ENCODE measurements at places on chromosomes 7 and 10.

DNA sequence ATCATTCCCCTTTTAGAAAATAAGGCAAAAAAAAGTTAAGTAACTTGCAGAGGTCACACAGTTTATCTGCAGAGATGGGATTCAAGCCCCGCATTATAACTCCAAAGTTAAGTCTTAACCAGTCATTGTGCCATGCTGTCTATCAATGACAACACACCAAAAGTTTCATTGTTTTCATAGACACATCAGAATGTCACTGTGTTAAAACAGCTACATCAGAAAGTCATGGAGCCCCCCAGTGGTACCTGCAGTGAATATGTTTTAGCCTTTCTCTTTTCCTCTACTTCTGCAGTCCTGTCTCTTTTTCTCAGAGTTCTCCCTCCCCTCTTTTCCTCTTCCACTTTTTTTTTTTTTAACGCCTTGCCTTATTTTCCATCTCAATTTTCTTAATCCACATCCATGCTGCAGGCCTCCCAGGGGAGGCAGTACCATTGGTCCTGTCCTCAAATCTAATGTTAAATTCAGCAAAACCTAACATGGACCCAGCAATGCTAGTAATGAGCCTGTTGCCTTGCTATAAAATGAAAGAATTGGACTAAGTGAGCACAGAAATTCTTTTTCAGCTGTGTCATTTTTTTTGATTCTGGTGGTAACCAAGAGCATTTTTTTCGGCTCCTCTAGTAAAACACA is 3.8 kb upstream of the NRCAM start:
- DNase-seq = no peak

DNA sequence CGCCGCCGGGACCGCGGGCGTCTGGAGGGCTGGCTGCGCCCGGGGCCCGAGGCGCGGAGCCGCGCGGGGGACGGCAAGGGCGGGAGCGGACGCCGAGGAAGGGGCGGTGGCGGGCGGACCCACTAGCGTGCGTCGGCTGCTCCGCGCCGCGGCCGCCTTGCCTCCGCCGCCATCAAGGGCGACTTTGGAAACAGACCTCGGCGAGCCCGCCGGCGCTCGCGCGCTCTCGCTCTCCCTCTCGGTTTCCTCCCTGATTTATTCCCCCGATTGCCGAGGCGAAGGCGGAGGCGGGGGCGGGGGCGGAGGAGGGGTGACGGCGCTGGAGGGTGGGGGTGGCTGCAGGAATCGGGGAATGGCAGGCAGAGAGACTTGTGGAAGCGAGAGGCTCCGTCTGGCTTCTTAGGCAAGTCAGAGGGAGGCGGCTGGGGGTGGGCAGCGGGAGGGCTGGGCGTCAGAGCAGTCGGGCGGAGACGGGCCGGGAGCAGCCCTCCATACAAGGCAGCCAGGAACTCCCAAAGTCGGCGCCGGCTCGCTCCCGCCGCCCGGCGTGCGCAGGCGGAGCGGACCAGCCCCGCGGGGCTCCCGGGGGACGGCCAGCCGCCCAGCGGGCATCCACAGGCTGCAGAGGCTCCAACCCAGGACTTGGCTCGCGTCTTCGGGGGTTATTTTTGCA is at the start of gene CACNA2D1:
Gene CACNA2D1 (minus strand): TSS at position 231 of the 673 bp plus-strand sequence.
- no peak for DNase-seq

DNA sequence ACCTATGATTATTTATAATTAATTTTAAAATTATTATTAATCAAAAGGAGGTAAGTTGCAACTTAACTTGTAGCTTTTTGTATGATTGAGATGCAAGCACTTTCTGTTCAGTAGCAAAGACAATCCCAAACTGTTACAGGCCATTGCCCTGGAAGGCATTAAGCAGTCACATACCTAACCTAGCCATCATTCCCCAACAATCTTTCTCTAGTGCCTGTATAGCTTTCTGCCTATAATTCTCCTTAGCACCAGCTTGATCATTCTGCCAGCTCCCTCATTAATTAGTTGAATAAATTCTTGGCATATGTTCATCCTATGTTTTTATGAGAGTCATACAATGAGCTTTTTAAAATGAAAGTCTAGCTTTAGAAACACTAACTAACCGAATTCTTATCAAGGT is 178.9 kb upstream of the TMEM106B start:
- no peak for DNase-seq

GRCh38 chr10:84659497-84660439 is 331.4 kb downstream of the CCSER2 start:
- DNase-seq = no peak

- DNase-seq = no peak
Observed at GRCh38 chr10:70592746-70593512, 9.6 kb downstream of the PRF1 start.

DNA sequence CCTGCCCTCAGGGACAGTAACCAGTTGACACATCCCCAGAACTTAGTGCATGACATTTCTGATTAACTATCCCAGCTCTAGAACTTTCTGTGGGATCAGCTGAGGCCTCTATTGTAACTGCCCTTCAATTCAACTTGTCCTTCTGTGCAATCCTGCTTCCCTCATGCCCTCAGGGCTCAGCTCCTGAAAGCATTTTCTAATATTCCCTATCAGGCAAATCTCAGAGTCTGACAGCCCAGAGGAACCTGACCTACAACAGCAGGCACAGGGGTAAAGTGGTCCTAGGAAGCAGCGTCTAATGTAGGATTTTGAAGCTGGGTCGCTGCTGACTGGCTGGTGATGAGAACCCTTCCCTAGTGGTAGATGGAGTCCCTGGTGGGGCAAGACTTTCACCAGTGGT is 13.6 kb upstream of the STN1 start:
- DNase-seq = no peak

DNA sequence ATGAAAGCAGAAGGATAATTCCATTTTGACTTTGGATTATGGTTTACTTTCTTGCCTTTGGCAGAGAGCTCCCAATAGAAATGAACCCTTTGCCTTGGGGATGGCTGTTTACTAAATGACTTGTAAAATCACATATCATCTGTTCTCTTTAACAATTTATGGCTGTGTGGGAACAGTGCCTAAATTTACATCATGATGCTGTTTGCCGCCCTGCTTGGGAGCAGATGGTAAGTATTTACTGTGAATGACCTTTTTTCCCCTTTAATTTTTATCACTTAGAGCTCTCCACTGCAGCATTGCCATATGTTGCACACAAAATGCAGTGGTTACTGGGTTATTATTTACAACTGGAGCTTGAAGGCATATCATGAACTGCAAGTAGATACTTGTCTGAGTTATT is 13.4 kb downstream of the HEPACAM2 start:
- DNase-seq = no peak

DNA sequence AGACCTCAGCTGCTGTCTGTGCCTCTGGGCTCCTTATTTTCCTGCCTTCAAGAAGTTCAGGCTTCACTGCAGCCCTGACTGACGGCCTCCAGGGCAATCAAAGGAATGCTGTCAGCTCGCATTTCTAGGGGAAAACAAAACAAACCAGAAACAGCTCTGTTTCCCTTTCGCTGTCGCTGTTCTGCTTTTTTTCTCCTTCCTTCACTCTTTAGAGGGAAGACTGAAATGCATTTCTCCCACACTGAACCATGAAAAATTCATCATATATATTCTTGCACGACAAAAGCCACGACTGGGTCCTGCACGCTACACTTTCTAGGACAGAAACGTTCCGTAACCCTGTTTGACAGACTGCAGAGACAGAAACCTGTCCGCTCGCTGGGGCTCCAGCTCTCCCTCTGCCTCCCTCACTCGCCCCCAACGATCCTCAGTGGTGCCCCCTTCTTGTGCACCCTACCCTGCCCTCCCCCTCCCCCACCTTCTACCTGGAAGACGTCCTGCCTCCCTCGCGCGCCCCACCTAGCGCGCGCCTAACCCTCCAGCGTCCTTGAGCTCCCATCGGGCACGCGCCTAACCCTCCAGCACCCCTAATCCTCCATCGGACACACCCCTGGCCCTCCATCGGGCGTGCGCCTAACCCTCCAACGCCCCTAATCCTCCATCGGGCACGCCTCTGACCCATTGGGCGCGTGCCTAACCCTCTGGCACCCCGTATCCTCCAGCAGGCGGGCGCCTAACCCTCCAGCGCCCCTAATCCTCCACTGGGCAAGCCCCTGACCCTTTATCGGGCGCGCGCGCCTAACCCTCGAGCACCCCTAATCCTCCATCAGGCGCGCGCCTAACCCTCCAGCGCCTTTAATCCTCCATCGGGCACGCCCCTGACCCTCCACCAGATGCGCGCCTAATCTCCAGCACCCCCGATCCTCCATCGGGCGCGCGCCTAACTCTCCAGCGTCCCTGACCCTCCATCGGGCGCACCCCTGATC is 37.1 kb downstream of the SVOPL start:
- DNase-seq = no peak

- DNase-seq = no peak
Observed at GRCh38 chr7:130420943-130421578, 19.8 kb downstream of the CEP41 start.

GRCh38 chr7:51349820-51350545 is 33.4 kb upstream of the COBL start:
- DNase-seq = no peak

DNA sequence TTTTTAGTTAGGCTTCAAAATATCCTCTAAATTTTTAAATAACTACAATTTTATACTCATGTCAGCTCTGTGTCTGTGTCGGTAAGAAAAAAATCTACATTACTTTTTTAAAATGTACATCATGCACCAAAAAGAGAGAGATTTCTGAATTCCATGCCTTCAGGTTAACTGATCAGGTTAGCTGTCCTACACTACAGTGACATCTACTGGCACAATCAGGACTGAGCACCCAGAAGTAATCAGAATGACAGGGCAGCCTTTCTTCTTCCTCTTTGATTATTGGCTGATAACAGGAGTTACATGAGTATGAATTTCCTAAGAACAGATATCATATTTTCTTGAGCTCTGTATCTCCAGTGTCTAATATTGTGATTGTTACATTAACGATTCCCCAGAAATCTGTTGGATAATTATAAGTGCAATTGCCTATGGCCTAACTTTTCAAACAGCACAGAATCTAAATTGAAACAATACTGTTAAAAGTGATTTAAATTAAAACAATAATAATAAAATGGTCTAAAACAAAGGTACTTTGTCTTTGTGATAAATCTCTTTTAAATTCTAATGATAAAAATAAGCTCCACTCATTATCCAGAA is 41.8 kb upstream of the HYCC1 start:
- DNase-seq = no peak

GRCh38 chr10:86042161-86042560 is 324.4 kb downstream of the GRID1 start:
- no peak for DNase-seq

GRCh38 chr10:85612378-85612775 is 754.2 kb downstream of the GRID1 start:
- no peak for DNase-seq

DNA sequence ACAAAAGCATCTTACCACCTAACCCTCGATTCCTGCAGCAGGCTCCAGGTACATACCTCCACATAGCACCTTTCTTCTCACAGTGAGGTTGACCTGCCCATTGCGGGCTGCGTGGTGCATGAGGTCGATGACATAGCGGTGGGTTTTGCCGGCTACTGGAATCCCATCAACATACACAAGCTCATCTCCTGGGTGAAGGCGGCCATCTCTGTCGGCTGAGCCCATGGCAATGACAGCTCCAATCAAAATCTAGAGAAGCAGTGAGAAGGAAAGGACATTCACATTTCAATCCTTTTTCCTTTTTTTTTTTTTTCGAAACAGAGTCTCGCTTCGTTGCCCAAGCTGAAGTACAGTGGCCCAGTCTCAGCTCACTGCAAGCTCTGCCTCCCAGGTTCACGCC is 369.3 kb downstream of the PHTF2 start:
- no peak for DNase-seq

- DNase-seq = no peak
Observed at GRCh38 chr10:69801434-69802315, at the start of gene COL13A1. TSS of gene COL13A1 (plus strand) at chr10:69801906. CDS start at chr10:69802424, 518 bp downstream.

- no peak for DNase-seq
Observed at GRCh38 chr10:8800426-8800825, 745.9 kb downstream of the GATA3 start.

- DNase-seq = no peak
Observed at GRCh38 chr10:111482621-111483216, 405.9 kb downstream of the ADRA2A start.

GRCh38 chr7:121953601-121954000 is 80.6 kb downstream of the PTPRZ1 start:
- no peak for DNase-seq

DNA sequence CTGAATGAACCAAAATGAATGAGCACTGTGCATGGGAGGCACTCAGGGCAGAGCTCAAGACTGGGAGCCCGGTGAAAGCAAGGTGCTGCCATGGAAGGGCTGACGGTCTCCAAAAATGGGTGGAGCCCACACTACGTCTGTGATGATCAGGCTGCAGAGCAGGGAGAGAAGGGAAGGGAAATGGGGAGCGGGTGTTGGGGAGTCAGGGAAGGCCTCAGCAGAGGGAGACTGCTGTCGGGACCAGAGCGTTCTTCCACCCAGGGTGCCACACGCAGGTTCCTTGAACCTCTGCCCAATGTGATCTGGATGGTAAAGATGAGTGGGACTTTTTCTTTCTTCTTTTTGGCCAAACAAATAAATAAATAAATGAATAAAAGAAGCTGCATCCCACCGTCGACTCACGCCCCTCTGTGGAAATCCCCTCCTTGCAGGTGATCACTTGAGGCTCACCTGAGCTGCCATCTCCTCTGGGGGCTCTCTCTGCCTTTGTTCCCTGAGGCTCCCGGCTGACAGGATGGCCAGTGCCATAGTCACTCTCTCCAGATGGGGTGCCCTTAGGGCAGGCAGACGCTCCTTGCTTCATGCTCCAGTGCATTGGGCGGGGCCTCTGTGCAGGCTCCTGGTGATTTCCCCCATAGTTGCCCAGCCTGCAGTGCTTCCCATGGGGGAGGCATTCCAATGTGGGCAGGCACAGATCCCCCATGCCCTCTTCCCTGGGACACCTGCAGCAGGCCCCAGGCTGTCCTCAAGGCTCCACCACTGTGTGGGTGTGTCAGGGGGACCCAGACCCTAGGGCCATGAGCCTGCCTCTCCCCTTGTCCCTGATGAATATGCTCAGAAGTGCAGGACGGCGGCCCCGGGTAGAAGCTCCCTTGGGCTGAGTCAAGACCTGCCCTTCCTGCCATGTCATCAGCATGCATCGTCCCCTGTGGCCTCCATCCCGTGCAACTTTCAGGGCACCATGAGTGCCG is 131.8 kb downstream of the PTPN20 start:
- no peak for DNase-seq

DNA sequence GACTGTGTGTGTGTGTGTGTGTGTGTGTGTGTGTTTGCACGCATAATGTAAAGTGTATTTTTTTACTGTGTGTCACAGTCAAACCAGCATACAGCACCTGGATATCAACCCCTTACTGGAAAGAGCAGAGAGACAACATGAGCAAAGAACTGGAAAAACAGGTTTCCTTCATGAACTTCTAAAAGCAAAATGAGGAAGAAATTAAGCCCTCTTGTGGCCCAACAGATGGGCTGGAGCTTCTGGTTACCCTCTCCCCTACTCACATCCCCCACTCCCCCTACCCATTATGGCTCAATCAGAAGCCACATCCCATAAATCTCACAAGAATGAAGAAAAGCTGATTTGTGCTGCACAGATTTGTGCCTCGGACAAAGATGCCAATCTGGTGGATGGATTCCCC is 36.2 kb downstream of the PDE1C start:
- DNase-seq = no peak

GRCh38 chr10:106672517-106673175 is 491.9 kb downstream of the SORCS1 start:
- DNase-seq = no peak

Data from stimulated activated CD8-positive, alpha-beta memory T cell treated with anti-CD3 and anti-CD28 coated beads, Interleukin-15, amount 100 ng/mL, for 24 hours (primary cell).